ENCODE measurements at places on chromosomes 6 and 20.

DNA sequence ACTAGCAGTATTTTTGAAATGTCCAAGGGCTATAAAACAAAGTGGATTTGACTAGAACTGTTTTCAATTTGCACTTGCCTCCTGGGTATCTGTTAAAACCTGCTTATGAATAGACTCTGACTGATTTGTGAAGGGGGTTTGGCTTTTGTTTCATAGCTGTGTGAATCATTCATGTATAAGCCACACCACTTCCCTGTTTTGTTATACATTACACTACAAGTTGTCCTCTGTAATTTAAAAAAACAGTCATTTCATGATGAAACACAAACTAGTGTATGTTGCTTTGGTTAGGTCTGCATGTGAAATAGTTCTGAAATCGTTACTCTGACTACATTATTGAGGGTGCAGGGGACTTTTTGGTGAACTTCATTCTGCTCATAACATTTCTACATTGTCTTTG lies 121.7 kb downstream of the NKAIN2 start:
- no peak for DNase-seq

- DNase-seq = peak; percentile 41
Observed at GRCh38 chr6:44415873-44416502, 28.5 kb downstream of the CDC5L start.

GRCh38 chr6:51024126-51024525 lies 205.5 kb downstream of the TFAP2B start:
- DNase-seq = no peak

DNA sequence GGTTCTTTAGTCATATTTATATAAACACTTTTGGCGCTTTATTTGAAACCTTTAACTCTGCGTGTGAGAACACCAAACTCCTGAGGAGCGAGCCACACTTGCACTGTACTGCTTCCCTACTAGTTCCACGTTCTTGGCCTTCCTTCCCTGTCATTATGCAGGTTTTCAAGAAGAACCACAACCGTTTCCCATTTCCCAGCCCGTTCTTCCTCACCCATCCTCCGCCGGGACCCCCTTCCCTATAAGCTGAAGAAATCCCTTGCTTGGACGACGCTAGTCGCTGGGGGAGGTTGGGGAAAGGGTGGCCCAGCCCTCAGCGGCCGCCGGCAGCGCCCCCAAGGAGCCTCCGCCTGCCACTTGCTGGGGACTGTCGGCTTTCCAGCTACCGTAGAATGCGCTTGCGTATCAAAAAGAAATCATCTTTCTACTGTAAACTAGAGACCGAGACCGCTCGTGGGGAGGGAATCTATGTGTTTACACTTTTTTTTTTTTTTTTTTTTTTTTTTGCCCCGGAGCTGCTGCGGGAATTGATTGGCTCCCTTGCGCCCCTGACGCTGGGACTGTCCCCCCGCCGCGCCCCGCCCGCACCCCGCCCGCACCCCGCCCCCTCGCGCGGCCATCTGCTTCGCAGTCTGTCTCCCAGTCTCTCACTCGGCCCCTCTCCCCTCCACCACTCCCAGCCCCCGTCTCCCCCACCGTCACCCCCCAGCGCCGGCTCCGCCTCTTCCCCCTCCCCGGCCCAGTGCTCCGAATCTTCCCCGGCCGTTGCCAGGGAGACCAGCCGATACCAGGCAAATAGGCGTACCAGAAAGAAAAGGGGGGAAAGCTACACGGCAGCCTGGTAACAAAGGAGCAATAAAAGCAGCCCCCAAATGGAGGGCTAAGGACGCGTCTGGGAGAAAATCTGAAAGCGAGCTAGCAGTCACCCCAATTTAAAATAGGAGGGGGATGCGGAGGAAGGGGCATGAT lies 2.3 kb upstream of the MARCKS start:
- peak; percentile 75 for DNase-seq

GRCh38 chr6:34904990-34905613 lies 16.0 kb downstream of the ANKS1A start:
- no peak for DNase-seq

DNA sequence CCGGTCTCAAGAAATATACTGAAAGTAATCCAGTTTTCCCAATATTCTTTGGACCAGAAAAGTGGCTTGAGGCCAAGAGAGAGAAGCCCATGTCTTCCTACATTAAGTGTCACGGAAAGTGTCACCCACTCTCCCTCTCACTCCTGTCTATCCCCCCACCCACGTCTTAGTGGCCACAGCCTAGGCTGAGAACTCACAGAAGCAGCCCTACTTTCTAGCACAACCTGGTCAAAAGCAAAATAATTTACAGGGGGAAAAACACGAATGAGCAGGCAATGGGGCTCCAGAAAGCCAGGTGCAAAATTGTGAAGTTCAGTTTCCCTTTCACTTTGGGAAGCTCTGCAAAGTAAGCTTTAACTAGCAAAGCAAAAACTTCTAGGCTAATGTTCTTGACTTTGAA lies 118.0 kb downstream of the OPRM1 start:
- DNase-seq = no peak

DNA sequence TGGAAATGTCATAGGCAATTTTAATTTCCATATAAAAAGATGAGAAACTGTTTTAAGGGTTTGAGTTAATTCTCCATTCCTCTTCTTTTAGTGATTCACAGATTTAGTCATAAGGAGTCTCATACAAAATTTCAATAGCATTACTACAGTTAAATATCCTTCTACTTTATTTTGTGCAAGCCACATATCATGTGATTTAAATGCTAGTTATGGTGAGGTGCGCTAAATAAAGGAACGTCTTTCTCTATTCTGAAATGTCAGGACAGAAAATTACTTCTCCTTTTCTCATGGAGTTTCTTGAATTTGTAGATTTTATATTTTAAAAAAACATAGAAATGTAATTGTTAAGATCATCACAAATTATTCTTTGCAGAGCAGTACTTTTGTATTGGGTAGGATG lies 50.0 kb upstream of the SUPT3H start:
- DNase-seq = no peak

DNA sequence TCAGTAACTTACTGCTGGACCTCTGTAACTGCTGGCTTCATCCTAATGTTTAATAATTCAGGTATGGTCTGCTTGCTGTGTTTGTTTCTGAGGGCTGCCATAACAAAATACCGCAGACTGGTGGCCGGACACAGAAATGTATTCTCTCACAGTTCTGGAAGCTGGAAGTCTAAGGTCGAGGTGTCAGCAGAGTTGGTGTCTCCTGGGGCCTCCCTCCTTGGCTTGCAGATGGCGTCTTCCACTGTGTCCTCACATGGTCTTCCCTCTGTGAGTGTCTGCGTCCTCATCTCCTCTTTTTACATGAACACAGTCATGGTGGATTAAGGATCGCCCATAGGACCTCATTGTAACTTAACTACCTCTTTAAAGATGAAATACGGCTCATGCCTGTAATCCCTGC lies 389.7 kb upstream of the JARID2 start:
- no peak for DNase-seq

DNA sequence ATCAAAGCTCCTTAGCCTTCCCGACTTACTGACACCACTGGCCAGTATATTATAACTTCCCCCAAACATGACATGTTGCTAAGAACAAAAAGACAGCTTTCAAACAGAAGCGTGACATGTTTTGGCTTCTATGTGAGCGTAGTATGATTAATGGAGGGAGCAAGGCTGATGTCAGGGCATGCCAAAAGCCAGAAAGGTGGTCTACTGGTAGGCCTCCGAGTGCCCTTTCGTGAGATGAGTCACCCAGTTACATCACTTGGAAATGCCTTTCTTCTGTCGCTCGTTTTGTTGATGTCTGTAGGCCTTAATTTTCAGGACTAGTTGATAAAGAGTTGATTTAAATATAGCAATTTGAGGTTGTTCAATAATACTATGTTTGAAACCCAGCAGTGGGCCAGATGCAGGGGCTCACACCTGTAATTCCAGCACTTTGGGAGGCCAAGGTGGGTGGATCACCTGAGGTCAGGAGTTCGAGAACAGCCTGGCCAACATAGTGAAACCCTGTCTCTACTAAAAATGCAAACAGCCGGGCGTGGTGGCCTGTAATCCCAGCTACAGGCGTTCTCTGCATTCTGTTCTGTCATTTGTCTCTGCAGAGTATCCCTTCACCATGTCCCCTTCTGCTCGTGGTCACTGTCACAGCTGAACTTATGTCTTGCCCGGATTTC lies 53.3 kb downstream of the CNKSR3 start:
- DNase-seq = no peak

DNA sequence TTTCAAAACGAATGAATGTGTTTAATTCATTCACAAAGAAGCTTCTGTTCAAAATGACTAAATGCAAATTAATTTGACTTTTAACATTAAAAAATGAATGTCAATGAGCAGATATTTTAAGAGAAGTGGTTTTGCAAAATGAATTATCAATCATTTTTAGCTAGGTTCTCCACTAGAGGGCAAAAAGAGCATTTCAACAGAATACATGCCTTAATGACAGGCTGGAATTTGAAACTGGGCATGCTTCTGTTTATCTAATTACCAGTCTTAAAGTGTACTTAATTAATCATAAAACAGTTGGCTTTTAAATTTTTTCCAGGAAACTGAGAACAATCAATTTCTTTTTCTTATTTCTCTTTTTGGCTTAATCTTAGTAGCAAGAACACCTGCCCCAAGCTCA lies 63.8 kb upstream of the TINAG start:
- DNase-seq = peak; percentile 44

DNA sequence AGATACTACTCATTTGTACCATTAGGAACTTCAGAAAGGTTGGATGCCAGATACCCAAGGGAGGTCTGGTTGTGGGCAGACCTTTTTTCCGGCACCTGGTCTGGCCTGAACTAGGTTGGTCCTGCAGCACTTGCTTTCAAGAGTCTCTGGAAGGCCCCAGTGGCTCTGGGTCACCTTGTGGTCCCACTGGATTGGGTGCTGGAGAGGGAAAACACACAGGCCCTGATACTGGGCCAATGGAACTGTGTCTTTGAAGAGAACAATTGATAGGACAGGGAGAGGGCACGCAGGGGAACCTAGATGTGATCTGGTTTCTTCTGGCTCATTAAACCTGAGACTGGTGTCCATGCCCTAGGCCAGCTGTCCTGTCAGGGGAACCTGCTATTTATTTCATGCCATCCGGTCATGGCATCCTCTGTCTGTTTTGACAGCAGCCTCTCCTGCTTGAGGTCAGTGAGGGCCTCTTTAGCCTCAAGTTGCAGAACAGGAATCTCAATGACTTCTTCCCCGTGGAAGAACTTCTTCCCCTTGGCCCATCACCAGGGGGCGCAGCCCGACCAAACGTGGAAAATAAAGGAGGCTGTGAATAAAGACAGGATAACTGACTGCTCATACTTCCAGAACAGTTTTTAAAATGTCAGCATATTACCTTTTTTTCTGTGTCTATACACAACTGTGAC lies 25.0 kb downstream of the TAF8 start:
- peak; percentile 80 for DNase-seq

DNA sequence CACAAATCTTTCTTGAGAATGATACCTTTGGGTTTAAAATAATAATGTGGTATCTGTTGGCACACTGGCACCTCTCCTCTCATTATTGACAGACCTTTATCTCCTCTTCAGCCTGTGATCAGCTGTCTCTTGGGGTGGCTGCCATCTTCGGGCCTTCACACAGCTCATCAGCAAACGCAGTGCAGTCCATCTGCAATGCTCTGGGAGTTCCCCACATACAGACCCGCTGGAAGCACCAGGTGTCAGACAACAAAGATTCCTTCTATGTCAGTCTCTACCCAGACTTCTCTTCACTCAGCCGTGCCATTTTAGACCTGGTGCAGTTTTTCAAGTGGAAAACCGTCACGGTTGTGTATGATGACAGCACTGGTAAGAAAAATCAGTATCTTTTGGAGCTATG lies 232.8 kb downstream of the GRIK2 start:
- DNase-seq = no peak

- DNase-seq = no peak
Observed at GRCh38 chr6:46926481-46926880, 4.7 kb upstream of the ADGRF5 start.

DNA sequence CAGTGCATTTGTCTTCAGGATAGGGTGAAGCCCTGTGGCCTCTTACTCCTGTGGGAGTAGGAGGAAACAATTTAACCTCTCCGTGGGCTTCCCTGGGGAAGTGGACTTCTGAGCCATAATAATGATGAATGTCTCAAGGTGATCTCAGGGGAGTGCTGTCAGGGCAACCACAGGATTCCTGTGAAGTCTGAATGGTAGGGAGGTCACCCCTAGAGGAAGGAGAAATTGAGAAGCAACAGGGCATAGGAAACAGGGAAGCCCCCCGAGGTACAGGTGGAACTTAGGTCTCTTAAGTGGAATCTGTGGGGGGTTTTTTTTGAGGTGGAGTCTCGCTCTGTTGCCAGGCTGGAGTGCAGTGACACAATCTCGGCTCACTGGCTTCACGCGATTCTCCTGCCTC lies 26.9 kb downstream of the STK35 start:
- DNase-seq = no peak

GRCh38 chr6:167161851-167162467 lies 4.2 kb upstream of the GPR31 start:
- no peak for DNase-seq

GRCh38 chr6:155132617-155133016 lies 131.2 kb upstream of the CLDN20 start:
- no peak for DNase-seq

DNA sequence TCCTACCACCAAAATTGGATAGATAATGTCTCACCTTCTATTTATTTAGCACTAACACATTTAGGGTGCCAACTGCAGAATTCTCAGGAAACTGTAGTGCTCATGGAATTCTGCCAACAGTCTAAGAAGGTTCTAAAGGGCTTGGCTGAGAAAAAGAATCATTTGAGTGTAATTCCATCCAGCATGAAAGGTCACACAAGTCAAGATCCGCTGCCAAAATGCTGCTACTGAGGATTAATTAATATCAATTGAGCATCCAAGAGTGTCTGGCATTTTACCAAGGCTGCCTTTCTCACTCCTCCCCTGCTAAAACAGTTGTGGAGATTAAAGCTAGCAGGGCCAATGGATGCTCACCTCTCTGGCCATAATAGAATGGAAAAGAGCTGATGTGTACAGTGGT lies 112.7 kb downstream of the FHL5 start:
- no peak for DNase-seq

- no peak for DNase-seq
Observed at GRCh38 chr6:39852324-39852723, 60.1 kb downstream of the DAAM2 start.

- no peak for DNase-seq
Observed at GRCh38 chr6:51865996-51866395, 221.4 kb downstream of the PKHD1 start.

DNA sequence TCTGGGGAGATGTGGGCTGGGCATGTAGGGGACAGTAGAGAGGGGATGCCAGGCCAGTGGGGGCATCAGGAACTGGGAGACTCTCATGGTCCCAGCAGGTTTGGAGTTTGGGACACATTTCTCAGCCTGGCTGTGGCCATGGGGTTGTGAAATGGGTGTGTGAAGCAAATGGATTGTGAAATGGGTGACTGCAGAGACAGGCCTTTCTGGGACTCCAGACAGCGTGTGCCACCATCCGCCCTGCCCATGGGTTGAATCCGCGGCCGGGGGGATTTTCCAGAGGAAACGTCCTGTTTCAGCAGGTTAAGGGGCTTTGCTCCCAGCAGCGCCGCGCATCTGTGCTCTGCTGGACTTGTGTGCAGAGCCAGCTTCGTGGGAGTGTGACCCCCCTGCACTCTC lies 3.7 kb upstream of the PMEPA1 start:
- no peak for DNase-seq

All from fibroblast of the aortic adventitia (primary cell).